Sigmoid colon (tissue), 7 donors: ENCODE measurements at places on chromosomes 2 and 18. TPM values are rescaled to one million over a fixed set of nuclear protein-coding genes. Genes with fewer than 3 reads are reported as not detected.

DNA sequence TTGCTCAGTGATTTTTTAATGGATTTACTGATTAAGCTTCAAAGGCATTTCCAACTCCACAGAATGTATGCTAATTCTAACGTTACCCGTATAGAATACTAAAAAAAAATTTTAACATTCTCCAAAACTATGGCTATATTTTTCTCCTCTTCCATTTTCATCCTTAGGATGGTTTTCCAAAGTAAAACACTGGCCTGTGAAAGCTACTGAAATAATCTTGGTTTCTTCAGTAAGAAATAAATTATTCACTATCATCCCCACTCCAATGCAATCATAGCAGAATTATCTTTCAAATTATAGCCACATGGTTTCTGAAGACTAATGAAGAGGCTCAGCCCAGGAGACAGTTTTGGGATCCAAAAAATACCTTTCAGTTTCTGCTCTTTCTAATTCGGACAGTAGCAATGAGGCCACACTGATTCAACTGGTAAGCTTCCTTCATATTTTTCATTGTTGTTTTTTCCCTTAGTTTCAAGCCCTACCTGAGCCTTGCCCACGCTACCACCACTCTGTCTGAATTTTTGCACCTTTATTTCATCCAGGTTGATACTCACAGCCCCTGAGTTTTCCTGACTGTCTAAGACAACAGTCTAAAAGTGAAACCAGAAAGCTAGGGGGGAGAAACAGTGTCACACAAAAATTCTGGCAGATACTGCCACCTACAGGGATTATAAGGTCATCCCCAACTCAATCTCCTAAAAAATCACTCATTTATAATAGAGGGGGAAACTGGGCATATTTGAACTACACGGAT, 887.9 kb downstream of the NRXN1 start:
- DNase-seq = no peak

DNA sequence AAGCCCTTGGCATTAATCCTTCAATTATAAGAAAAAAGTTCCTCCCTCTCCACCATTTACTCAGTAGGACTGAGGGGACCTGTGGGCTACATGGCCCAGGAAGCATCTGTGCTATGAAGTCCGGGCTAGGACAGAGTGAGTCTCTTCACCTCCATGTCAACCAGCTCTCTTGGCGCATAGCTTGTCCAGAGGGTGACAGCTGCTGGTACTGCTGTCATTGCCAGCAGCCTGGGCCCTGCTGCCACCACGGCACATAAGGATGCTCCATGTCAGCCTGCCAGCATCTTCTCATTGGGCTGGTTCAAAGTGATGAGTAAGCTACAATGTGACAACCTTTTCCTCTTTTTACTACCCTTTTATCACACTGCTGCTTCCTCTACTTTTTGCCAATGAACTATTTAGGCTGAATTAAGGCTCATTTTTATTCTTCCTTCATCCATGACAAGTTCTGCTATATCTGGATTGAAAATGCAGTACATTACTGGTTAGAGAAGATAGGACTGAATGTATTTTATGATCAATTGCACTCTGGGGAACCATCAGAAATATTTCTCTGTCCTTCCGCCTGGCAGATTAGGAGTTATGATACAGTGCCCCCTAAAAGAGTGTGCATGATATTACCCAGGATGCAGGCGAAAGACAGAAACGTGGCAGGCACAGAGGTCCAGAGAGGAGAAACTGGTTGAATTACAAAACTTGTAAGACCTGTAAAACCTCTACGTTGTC, 258.9 kb upstream of the TNP1 start:
- no peak for DNase-seq

DNA sequence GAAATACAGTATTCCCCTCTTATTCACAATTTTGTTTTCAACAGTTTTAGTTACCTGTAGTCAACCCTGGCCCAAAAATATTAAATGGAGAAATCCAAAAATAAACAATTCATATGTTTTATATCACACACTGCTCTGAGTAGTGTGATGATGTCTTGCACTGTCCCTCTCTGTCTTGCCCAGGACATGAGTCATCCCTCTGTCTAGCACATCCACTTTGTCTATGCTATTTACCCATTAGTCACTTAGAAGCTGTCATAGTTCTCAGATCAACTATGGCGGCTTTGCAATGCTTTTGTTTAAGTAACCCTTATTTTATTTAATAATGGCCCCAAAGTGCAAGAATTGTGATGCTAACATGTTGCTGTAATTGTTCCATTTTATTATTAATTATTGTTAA, 380.6 kb upstream of the REG3G start:
- DNase-seq = no peak

GRCh38 chr2:138223319-138223718, 259.0 kb downstream of the HNMT start:
- DNase-seq = no peak

Gene SKA1
- not detected for total RNA-seq

DNA sequence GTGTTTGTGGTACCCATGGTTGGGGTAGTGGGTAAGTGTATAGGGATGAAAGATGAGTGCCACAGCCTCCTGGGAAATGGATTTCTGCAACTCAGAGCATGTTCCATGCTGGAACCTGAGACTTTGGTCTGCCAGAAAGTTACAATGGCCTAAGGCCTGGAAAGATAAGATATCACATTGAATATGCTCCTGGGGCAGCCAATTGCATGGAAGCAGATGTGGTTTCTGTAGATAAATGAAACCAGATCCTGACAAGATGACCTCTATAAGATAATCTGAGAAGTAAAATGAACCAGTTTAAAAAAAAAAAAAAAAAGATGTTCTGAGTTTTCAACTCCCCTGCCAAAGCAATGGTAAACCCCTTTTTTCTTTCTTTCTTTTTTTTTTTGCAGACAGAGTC, 91.4 kb upstream of the NCK2 start:
- no peak for DNase-seq

DNA sequence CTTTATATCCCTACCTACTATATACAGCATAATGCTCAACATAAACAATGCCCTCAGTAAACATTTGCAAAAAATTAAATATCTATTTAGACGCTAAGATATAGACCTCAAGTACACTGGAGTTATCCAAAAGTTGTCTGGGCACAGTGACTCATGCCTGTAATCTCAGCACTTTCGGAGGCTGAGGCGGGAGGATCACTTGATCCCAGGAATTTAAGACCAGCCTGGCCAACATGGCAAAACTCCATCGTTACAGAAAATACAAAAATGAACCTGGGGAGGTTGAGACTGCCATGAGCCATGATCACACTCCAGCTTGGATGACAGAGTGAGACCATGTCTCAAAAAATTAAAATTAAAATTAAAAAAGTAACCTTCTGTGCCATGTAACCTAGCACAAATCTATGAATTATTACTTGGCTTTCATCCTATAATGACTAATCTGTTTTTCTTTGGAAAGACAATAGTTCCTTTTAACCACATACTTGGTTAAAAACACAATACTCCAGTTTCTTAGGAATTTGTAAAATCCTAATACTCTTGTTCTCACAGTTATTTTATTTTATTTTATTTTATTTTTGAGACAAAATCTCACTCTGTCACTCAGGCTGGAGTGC, 6.7 kb upstream of the TNFAIP6 start:
- no peak for DNase-seq

DNA sequence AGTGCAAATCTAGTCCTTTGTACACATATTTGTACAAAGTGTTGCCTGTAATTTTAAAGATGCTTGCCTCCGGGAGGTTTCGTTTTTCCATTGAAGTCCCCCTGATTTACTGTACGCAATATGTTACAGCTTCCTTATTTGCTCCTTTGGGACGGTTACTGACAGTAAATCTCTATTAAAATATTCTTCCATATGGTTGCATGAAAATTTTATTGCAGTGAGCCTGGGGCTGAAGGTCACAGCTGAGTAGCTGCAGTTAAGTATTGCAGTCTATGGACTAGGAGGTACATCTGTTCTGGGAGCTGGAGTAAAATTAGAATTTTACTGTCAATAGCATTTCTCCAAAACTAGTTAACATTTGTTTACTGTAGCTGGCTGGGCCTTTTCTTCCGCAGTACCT, 119.2 kb downstream of the ETAA1 start:
- DNase-seq = no peak

GRCh38 chr2:199433204-199433832, 24.4 kb downstream of the SATB2 start:
- DNase-seq = no peak

DNA sequence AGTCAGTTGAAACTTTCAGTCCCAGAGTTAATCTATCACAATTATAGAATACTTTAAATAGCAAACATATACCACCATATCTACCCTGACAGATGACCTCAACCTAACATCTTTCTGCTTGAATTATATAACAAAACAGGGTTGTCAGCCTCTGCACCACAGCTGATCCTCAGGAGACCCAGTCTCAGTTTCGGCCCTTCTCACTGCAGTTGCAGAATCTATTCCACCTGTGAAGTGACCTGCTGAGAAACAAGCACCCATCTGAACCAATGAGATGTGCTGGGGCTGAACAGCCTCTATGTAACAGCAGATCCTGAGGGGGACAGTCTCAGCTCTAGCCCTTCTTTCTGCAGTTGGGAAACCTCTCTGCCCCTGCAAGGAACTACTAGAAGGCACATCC, 567.6 kb downstream of the KCNJ3 start:
- no peak for DNase-seq
